Astrocyte (in vitro differentiated cells and primary cell): ENCODE measurements at places on chromosomes 5 and 9. TPM values are rescaled to one million over a fixed set of nuclear protein-coding genes. Genes with fewer than 3 reads are reported as not detected.
A peak's percentile ranks its signal among the peaks of the same experiment; 100 is the strongest.

- H3K36me3 ChIP-seq = peaks cover 22% of the 10 kb centered on the region
- H3K27ac ChIP-seq = peak overlapping the region; percentile 39
- H3K27me3 ChIP-seq = no peaks in the 10 kb centered on the region
- peak; percentile 50 for DNase-seq
- H3K4me3 ChIP-seq = no peak overlapping the region
Observed at GRCh38 chr9:715300-715699, 126.2 kb upstream of the DMRT1 start.

GRCh38 chr9:4069457-4070153, 230.3 kb downstream of the GLIS3 start:
- no peaks in the 10 kb centered on the region for H3K4me1 ChIP-seq
- no peak overlapping the region for H3K27ac ChIP-seq
- no peak for DNase-seq
- H3K4me3 ChIP-seq = no peak overlapping the region

DNA sequence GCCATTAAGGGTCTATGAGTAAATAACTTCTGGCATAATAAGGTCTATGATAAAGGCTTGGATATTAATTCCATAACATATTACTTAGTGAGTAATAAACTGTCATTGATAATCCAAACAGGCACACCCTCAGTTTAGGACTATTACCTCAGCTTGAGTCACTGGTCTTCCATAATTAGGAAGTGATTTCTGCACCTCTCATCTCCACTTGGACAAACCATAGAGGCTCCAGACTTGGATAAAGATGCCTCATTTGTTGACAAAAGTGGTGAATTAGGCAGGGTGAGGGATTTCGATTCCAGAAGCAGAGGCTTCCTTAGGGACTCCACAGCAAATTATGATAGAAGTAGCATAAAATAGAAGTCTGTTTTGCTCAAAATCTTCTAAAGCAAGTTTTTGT, 127.5 kb upstream of the MTAP start:
- H3K27ac ChIP-seq = peak overlapping the region; percentile 33
- H3K4me1 ChIP-seq = peaks cover 31% of the 10 kb centered on the region
- H3K4me3 ChIP-seq = no peak overlapping the region
- DNase-seq = no peak
- no peaks in the 10 kb centered on the region for H3K36me3 ChIP-seq

GRCh38 chr9:93820667-93821306, 134.4 kb downstream of the BARX1 start:
- H3K27ac ChIP-seq = no peak overlapping the region
- DNase-seq = no peak
- no peaks in the 10 kb centered on the region for H3K36me3 ChIP-seq
- no peaks in the 10 kb centered on the region for H3K4me1 ChIP-seq

The IL17B gene
- 0.54 and 0.60 TPM in 2 replicates for total RNA-seq

The PCDHGA2 gene
- 0.14 and 0.17 TPM in 2 replicates for total RNA-seq

The PCDHGA3 gene
- 0.14 and 0.17 TPM in 2 replicates for total RNA-seq
